ENCODE measurements at places on chromosomes 16 and 17.

DNA sequence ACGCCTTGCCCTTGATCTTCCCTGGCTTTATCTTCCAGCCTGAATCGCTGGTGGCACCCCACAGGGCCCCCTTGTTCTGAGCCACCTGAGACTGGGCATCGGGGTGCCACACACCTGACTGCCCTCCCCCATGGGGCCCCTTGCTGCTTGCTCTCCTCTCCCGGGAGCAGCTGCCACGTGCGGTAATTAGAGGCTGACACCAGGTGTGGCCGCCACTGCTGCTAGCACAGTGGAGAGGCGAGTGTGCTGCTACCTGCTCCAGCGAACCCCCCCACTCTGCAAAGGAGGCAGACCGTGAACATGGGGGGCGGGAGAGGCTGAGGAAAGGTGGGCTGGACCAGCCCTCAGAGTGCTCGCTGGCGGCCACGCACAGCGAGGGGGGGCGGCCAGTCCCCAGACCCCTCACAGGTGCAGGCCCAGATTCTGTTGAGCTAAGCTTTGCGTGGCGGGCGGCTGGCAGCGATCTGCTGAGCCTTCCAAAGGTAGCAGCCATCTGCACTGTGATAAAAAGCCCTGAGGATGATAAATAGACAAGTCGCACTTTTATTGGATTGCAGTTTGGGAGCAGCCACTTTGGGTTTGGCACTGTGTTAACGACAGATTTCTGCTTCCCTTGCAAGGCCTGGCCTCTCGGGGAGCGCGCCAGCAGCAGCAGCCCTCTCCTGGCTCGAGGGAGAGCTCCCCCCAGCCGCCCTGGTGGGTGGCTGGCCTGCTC is 167.9 kb upstream of the GSE1 start:
- no peak for DNase-seq

- no peak for DNase-seq
Observed at GRCh38 chr16:87953308-87954215, 2.3 kb downstream of the BANP start.

DNA sequence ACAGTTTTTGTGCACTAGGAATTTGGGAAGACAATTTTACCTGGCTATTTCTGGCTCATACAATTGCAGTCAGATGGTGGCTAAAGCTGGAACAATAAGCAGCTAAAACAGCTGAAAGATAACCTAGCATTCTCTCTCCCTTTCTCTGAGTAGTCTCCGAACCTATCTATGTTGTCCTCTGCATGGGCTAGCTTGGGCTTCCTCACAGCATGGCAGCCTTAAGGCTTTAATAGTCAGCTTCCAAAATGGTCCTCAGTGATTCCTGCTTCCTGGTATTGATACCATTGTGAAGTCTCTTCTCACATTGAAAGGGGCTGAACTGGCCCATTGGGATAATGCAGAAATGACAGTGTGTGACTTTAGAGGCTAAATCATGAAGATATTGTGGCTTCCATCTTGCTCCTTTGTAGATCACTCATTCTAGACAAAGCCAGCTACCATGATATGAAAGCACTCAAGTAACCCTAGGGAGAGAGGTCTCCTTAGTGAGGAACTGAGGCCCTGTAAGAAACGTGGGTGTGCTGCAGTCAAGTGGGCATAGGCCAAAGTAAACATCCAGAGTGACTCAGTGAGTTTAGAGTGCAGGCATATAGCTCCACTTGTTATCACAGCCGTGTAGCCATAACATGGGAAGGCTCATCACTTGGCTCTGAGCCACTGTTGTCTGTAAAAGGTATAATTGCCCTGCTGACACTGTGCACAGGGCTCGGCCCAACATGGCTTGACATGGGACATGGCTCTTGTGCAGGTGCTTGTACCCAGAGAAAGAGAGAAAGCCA is 5.5 kb upstream of the VKORC1 start:
- peak; percentile 59 for DNase-seq

- no peak for DNase-seq
Observed at GRCh38 chr17:78425429-78425828, 47.0 kb downstream of the PGS1 start.

GRCh38 chr17:40290629-40291280 is 3.1 kb downstream of the CDC6 start:
- peak; percentile 84 for DNase-seq

- DNase-seq: peak; percentile 97
Observed at GRCh38 chr17:81512562-81513371, at the start of gene ACTG1. Gene ACTG1 (minus strand): TSS chr17:81512799. CDS start chr17:81512354, 445 bp downstream.

DNA sequence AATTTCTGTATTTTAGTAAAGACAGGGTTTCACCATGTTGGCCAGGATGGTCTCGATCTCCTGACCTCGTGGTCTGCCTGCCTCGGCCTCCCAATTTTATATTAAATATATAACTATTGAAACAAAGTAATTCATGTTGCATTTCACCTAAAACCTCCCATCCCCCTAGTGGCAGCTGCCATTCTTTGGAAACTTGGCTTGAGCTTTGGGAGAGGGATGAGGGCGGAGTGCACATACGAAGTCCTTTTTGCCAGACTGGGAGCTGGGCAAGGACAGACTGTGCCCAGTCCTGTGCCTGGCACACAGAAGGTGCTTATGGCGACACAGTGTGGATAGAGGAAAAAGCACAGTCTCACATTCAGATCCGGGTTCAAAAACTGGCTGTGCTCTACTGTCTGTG is 83.8 kb downstream of the NETO2 start:
- no peak for DNase-seq

- no peak for DNase-seq
Observed at GRCh38 chr16:75921281-75921680, 195.0 kb upstream of the CPHXL start.

DNA sequence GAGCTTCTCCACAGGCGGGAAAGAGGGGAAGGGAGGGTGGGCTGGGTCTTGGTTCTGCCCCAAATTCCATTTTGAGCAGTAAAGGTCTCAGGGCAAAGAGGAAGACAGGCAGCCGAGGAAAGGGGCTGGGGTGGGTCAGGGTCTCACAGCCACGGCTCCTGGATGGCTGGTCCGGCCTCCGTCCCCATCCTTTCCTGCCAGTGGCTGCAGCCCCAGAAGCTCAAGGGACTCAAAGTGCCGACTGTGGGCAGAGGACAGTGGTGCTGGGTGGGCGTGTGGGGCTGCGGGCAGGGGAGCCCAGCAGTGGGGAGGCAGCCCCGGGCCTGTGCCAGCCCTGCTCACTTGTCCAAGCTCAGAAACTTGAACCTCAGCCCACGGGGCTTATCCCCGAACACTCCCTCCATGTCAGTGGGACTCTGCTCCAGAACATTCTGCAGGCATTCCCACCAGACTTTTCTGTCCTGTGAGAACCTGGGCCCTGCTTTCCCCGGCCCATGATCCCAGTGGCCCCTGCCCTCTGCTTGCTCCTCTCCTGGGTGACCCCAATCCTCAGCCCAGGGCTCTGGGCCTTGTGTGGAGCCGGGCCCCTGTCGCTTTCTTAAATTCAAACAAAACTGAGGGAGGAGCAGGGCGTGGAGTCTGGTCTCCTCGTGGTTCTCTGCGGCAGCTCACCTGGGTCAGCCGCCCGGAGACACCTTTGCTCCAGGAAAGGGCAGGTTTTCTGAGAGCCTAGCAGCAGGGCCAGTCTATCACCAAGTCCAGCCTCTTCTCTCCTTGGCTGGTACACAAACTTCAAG is 117.8 kb upstream of the METRNL start:
- no peak for DNase-seq

DNA sequence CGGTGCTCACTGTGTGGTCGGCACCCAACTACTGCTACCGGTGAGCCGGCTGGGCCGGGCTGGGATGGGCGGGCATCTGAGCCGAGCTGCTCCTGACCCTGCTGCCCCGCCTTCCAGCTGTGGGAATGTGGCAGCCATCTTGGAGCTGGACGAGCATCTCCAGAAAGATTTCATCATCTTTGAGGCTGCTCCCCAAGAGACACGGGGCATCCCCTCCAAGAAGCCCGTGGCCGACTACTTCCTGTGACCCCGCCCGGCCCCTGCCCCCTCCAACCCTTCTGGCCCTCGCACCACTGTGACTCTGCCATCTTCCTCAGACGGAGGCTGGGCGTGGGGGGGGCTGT is 6.9 kb downstream of the TBX6 start:
- no peak for DNase-seq

DNA sequence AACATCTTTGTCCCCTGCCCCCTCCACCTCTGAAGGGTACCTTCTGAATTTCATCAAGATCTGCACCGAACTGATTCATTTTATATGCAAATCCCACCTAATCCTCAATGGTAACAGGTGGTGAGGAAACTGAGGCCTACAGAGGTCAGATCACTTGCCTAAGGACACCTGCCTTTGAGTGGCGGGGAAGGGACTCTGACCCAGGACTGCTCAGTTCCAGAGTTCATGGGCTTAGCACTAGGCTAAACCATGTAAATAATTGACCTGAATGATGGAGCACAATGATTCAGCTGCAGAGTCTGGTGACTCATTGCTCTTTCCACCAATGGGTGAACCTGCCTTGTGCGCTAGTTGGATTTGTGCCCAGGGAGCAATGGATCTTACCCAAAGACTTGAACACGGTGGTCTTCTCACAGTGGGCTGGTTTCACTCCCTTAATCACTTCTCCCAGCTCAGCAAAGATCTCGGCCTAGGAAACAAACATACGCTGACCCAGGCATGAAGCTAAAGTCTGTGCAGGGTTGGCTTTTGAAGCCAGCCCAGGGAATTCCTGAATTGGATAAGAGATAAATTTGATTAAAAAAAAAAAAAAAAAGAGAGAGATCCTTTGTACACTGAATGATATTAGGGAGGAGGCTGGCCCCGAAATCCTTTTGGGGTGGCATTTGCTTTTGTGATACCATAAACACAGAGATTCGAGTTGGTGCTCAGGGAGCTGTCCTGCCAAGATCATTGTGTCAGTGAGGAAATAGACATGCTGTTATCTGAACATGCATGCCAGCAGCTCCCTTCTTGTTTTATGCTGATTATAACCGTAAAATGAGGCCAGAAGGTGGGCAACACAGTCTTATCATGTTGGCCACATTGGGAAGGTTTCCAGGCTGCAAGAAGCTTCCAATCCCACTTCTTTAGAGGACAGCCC is 17.0 kb downstream of the CRYM start:
- peak; percentile 88 for DNase-seq

DNA sequence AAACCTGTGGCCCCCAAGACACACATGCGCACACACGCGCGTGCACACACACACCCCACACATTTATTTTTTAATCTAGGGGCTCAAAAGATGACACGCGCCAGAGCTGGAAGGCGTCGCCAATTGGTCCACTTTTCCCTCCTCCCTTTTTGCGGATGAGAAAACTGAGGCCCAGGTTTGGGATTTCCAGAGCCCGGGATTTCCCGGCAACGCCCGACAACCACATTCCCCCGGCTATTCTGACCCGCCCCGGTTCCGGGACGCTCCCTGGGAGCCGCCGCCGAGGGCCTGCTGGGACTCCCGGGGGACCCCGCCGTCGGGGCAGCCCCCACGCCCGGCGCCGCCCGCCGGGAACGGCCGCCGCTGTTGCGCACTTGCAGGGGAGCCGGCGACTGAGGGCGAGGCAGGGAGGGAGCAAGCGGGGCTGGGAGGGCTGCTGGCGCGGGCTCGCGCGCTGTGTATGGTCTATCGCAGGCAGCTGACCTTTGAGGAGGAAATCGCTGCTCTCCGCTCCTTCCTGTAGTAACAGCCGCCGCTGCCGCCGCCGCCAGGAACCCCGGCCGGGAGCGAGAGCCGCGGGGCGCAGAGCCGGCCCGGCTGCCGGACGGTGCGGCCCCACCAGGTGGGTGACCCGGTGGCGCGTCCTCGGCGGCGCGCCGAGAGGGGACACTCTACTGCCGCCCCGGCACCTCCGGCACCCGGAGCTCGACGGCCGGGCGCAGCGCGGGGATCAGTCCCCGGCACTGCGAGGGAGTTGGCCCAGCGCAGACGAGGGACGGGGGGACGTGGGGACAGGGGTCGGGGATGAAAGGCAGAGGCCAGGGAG is at the start of gene STAT5A:
TSS of gene STAT5A (plus strand) at position 522 of the 826 bp plus-strand sequence. CDS start 914 bp downstream, outside the sequence.
- peak; percentile 69 for DNase-seq

GRCh38 chr17:10729334-10730193 is at the start of gene TMEM220:
Gene TMEM220 (minus strand): TSS chr17:10730023. CDS start chr17:10729851, 172 bp downstream.
- peak; percentile 74 for DNase-seq

- DNase-seq: peak; percentile 14
Observed at GRCh38 chr17:40456396-40456951, 13.2 kb downstream of the IGFBP4 start.

DNA sequence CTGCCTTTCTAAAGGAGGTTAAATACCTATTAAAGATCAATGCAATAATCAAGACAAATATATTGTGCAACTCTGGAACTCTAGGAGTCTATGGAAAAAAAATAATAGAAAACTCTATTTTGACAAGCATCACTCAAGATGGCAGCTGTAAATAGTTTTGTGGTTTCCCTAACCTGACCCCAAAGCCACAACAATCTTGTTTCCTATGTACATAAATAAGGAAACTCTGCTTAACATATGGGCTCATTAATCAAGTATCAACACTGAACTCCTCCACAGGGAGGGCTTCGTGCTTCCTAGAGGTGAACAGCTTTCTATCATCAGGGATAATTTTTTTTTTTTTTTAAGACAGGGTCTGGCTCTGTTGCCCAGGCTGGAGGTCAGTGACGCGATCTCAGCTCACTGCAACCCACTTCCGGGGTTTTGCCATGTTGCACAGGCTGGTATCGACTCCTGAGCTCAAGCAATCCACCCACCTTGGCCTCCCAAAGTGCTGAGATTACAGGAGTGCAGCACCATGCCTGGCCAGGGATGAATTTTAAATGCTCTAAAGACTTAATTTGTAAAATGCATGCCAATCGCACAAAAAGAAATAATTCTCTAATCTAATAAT is 42.5 kb downstream of the ARHGAP17 start:
- peak; percentile 32 for DNase-seq

- no peak for DNase-seq
Observed at GRCh38 chr16:79358188-79358587, 242.3 kb downstream of the MAF start.

GRCh38 chr16:59913666-59914065 is 1179.5 kb upstream of the GOT2 start:
- DNase-seq: peak; percentile 4

DNA sequence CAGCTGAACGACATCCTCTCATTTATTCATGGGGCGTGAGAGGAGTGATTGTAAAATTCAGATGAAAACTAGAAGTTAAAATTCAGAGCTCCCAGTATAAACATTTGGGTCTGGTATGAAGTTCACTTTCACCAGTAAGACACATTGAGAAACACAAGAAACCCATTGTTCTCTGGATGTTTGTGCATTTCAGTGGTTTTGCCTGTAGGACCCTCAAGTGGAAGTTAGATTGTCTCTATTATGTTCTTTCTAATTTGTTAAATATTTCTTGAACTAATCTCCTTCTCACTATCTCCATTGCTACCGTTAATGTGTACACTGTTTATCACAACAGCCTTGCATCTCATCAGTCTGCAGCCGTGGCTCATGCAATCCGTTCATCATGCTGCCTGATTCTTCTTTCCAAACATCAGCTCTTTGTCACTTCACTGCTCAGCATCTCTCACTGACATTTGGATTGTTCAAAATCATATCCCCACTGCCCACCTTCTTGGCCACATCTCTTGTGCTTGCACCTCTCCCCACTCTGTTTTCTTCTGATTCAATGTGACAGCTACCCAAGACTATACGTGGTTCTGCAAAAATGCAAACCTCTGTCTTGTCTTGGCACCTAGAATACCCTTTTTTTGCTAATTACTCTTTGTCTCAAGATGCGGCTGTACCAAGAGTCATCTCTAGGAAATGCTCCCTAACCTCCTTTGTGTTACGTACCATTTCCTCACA is 49.5 kb downstream of the HLF start:
- no peak for DNase-seq
